ENCODE measurements at places on chromosomes 5 and 9.

GRCh38 chr5:68298479-68298878 is 82.9 kb downstream of the PIK3R1 start:
- no peak for DNase-seq

GRCh38 chr9:127970401-127971313 is 10.1 kb downstream of the EEIG1 start:
- DNase-seq = peak; percentile 96

DNA sequence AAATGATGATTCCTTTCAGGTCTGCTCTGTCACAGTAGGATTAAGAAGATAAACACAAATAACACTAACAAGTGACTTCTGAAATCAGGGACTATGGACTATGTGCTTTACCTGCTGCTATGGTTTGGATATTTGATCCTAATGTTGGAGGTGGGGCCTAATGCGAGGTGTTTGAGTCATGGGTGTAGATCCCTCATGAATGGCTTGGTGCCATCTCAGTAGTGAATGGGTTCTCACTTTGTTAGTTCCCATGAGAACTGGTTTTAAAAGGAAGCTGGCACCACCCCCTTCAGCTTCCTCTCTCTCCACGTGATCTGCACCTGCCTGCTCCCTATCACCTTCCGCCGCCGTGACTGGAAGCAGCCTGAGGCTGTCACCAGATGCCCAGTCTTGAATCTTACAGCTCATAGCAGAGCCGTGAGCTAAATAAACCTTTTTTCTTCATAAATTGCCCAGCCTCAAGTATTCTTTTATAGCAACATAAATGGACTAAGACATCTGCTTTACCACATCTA is 3.3 kb downstream of the PPIC start:
- peak; percentile 1 for DNase-seq

DNA sequence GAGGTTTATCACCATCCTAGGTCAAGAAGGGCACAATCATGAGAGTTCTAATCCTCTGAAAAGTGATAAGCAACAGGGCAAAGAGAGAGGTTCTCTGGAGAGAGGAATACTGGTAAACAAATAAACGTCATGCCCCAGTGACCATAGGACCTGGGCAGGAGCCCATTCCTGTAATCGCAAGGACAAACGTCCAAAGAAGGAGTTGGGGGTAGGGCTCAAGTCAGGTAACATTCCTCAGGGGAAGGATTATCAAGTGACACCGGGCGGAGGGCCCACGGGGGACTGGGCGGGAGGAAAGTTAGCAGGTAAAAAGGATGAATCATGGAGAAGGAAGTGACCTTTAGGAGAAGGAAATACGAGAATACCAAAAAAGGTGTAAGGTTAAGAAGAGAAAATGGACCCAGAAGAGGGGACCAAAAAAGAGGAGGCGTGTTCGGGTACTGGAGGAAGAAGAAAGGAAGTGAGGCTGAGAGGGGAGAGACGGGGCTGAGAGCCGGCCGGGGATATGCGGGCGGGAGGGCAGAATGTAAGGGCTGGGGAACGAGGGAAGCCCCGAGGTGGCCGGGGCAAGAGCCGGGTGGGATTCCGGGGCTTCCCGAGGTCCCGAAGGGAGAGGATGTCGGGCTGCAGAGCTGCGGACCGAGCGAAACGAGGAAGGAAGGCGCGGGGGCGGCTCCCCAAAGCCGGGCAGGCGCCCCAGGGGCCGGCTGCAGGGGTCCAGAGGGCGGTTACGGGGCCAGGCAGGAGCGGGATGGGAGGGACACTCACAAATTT is 583 bp downstream of the DIAPH1 start:
- peak; percentile 66 for DNase-seq

DNA sequence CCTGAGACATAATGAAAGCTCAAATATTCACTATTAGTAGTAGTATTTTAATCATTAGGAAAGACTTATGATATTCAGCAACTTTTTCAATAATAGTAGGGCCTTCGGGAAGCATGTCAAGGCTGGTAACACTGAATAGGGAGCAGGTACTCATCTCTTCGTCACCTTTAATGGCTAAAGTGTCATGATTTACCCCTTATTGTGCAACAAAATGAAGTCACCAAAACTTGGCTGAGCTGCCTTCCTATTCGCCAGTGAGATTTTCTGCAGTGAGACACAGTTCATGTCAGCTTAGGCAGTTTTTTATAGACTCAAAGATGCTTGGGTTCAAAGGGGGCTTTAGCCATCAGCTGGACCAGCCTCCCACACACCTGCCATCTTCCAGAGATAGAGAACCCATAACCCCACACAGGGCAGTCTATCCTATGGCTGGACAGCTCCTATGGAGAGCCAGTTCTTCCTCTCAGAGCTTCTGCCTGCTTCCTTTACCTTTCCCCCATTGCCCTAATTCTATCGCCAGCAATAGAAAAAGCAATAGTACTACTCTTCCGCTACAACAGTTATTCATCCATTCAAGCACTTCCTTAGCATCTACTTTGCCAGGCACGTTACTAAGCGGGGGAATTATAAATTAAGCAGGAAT is 2.3 kb upstream of the CPLX2 start:
- DNase-seq = no peak

GRCh38 chr5:77210091-77210963 is at the start of gene PDE8B:
Gene PDE8B (plus strand): TSS chr5:77210680. CDS start chr5:77210926, 246 bp downstream.
- DNase-seq = peak; percentile 20

DNA sequence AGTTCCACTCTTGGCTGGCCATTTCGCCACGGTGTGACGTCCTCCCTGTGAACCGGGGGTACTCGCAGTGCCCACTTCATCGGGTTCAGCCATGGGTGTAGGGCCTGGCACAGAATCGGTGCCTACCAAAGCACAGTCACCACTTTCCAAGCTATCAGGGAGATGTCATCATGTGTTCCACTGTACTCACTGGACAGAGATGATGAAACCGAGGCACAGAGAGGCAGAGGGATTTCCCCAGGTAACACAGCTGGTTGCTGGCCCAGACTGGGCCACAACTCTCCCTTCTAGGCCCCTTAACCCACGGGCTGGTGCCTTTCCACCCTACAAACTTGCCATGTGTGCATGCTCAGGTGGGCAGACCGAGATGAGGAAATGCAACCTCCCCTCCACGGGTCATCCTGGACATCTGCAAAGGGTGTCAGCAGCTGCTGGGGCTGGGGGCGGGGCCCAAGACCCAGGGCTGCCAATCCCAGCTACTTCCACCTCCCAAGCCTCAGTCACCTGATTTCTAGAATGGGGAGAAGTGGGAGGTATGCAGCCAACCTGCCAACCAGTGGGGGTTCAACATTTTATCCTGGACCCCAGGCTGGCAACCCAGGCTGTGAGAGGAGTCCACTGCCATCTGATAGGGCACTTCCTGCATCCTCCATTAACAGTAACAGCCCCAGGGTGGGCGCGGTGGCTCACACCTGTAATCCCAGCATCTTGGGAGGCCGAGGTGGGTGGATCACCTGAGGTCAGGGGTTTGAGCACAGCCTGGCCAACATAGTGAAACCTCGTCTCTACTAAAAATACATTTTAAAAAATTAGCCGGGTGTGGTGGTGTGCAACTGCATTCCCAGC is 893 bp upstream of the SH2D3C start:
- no peak for DNase-seq

GRCh38 chr5:9245071-9245470 is 300.8 kb downstream of the SEMA5A start:
- DNase-seq = no peak

DNA sequence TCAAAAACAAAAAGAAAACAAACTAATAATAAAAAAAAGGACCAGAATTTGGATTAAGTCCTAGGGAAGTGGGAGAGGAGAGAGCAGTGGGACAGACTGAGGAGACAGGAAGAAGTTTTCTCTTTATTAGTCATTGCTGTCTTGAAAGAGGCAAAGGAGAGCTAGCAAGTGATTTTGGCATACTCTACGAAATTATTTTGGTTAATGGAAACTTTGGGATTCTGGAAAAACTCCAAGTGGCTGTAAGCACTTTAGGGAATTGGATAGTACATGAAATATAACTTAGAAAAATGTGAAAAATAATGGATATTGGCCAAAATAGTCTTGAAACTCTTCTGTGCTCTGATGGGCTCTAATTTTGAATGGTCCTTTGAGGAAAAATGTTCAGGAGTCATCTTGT is 1641.8 kb upstream of the WWC1 start:
- no peak for DNase-seq

- DNase-seq = no peak
These were observed 68.1 kb upstream of the TMEM252 start for GRCh38 chr9:68608763-68609162.

GRCh38 chr5:35009657-35010056 is 38.1 kb downstream of the AGXT2 start:
- DNase-seq = no peak

DNA sequence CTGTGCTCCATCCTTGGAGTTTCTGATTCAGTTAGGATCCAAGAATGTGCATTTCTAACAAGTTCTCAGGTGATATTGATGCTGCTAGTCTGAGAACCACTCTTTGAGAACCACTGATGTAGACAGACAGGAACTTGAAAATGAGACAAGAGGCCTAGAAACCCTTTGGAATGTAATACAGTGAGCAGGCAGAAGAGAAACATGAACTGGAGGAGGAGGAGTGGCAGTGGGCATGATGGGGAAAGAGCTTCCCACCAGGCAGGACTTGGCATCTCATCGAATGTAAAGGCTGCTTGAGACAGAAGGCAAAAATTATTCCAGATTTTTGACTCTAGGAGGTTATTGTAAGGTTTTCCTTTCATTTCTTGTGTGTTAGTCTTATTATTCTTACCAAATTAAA is 295.8 kb upstream of the SGCD start:
- no peak for DNase-seq

DNA sequence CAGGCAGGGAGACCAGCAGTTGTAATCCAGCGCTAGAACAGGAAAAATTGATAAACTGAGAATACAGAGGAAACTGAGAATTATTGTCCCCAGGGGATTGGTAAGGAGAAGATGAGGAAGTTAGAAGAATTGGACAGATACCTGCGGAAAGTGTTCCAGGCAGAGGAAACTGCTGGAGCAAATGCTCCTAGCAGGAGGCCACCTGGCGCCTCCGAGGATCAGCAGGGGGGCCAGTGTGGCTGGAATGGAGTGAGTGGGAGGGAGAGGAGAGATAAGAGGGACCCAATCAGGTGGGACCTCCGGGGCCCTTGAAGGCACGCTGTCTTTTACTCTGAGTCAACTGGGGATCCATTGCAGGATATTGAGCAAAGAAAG is 695 bp upstream of the ANXA6 start:
- no peak for DNase-seq

- DNase-seq = no peak
These were observed 63.0 kb downstream of the TSSK1B start for GRCh38 chr5:113371721-113372196.

DNA sequence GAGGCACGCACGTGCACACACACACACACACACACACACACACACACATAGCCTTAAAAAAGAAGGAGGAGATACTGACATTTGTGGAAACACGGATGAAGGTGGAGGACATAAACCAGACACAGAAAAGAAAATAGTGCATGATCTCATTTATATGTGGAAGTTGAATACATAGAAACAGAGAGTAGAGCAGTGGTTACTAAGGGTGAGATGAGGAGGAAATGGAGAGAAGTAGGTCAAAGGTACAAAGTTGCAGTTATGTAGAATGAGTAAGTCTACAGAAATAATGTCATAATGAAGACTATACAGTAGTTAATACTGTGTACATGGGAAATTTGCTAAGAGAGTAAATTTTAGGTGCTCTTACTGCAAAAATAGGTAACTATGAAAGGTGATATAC is 412.2 kb upstream of the CDH9 start:
- no peak for DNase-seq

- no peak for DNase-seq
These were observed 47.8 kb downstream of the THOC3 start for GRCh38 chr5:175920231-175920811.

DNA sequence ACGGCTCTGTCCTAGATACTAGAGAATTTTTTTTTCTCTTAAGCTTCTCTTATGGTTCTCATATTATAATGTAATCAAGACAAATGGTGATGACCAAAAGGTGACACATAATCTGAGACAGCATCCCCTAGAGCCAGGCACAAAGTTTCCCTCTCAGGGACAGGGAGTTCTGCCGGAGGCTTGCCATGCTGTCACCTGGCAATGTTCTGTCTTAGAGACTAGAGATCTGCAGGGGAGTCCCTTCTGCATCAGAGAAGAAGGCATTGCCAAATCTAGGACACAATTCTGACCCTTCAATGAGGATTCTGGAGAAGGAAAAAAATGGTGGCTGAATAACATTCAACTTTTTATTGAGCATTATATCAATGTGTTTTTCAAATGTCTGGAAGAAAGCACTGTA is 261.2 kb upstream of the TRPC7 start:
- DNase-seq = no peak

GRCh38 chr9:99197987-99198386 is 23.8 kb downstream of the ALG2 start:
- DNase-seq = no peak
